ENCODE measurements at places on chromosomes 16 and 17.

DNA sequence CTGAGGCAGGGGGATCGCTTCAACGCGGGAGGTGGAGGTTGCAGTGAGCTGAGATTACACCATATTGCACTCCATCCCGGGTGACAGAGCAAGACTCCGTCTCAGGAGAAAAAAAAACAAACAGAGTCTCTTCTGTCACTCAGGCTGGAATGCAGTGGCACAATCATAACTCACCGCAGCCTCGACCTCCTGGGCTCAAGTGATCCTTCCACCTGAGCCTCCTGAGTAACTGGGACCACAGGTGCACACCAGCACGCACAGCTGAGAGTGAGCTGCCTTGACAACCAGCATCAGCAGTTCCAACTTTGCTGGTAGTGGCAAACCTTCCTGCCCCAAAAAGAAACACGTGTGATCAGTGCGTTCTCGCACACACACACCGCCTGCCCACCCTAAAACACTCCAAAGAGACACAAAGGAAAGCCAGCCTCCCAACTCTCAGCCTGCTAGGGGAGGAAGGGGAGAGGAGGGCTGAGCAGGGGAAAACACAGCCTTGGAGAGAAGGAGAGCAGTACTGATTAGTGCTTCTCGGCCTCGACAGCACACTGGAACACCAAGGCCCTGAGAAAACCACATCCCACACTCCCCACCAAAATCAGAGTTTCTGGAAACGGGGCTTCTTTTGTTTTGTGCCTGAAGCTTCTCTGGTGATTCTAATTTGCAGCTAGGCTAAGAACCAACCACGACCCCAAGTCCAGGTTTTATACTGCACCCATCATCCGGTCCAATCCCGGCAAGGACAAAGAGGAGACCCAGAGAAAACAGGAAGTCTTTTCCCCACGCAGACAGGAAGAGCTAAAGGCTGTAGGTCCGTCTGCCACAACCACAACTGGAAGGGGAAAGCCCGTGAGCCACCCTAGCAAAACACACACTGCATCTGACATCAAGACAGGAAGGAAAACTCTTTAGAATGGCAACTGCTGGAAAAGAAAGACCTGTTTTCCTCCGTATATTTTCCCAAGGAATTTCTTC, 28.8 kb downstream of the ZCCHC14 start:
- no peak for DNase-seq

- no peak for DNase-seq
Observed at GRCh38 chr17:76166168-76166567, 25.1 kb upstream of the FOXJ1 start.

DNA sequence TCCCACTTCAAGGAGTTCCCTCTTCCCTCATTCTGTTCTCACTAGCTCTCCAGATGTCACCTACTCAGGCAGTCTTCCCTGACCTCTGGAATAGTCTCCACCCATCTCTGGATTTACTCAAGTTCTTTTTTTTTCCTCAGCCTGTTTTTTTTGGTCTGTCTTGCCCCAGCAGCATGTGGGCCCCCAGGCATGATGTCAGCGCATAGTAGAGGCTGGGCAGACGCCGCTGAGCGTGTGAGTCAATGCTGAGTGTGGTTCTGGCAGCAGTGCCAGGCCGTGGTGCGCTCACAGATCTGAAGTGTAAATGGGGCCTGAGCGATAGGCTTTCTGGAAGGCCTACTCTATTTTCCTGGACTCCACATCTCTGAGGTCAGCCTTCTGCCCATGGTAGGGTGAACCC, 2.7 kb upstream of the KCNJ18 start:
- no peak for DNase-seq

DNA sequence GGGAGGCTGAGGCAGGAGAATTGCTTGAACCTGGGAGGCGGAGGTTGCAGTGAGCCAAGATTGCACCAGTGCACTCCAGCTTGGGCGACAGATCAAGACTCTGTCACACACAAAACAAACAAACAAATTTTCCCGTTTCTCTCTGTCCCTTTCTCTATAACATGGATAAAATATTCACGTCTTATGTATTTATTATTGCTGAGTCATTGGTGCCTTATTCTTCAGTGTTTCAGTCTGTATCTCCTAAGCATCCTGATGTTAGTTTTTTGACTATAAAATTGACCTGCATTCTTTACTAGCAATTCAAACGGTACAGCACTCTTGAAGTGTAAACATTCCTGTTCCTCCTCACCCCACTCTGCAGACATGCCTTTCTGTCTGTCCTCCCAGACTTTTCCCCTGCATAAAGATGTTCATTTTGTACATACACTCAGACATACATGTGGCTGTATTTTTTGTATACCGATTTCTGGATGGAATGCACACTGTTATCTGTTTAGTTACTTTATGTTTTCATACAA, 16.4 kb downstream of the DHODH start:
- DNase-seq, result no peak

DNA sequence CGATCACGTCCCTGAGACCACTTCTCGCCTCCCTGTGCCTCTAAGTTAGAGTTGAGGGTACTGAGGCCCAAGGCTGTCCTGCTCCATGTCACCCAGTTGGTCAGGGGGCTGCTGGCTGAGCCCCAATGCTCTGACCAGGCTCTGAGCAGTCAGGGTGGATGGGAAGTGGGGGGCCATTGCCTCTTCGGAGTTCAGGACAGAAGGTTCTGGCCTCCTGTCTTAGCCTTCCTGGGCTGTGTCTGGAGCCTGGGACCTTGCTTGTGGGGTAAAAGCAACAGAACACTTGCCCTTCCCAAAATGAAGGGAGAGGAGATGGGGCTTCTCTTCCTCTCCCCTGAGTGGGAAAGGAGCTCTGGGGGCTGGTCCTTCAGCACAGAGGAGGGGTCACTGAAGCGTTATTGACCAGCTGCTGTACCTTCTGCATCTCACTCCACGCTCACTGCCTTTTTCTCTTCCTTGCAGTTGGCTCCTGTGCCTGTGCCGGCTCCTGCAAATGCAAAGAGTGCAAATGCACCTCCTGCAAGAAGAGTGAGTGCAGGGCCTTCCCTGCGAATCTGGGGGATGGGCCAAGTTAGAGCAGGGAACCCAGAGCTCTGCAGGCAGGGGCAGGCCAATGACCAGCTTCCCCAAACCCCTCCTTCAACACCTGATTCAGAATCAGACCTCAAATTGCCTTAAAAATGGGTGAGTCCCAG, 580 bp downstream of the MT1X start:
- DNase-seq, result no peak

DNA sequence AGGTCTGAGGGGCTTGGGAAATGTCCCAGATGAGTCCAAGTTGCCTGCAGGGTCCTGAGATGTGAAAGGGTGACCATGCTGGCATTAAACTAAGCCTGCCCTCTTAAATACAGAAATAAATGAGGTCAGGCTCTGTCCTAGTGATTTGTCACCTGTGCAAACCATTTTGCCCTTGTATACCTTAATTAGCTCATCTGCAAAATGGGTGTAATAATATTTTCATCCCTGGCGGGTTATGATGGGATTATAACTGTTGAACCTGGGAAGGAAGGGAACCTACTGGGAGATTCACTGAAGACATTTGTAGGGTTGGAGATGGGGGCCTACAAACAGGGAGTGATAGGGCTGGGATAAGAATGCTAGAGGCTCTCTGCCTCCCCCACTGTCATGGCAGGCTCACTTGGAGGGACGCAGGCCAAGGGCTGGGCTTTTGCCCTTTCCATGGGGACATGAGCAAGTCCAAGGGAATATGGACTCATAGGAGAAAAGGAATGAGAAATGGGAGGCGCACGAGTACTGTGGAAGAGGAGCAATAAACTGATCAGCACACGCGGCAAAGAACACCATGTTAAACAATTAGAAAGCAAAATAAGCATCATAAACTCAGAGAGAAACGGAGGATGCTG, 4.4 kb downstream of the NKD1 start:
- DNase-seq, result no peak

- DNase-seq, result no peak
Observed at GRCh38 chr16:26454102-26454501, 612.6 kb upstream of the C16orf82 start.

DNA sequence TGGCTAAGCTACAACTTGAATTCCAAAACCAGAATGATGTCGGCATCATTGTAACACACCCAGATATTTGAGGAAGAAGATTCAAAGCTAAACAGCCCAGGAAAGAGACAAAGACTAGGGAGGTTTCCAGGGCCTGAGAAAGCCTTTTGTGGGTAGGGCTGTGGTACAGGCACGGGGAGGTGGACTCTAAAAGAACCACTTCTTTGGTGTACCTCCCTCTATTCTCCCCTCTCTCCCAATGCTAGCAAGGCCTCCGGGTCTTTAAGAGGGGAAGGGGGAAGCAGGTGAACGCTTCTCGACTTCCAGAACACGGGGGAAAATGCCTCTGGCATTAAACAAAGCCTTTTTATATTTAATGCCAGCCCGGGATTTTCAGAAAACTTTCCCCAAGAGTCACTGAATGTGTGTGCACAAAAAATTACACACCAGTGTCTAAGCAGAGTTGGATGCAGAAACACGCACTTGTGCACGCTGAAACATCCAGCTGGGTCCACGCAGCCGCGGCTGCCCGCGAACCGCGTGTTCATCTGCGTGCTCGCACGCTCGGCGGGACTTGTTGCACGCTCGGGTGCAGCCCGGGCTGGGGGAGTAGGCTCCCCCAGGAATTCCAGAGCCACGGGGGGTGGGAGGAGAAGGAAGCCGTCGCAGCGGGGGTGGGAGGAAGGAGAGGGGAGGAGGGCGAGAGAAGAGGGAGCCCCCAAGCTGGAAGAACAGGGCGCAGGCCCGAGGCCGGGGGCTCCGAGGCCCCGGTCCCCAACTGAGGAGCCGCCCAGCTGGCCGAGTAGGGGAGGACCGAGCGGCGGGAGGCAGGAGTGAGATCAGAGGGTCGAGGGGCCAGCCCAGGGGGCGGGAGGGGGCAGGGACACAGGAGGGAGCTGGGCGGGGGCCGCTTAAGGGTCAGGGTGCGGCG, 20.1 kb upstream of the ZNF423 start:
- DNase-seq, result no peak

GRCh38 chr17:1577182-1577581, 14.6 kb upstream of the PITPNA start:
- DNase-seq, result no peak

DNA sequence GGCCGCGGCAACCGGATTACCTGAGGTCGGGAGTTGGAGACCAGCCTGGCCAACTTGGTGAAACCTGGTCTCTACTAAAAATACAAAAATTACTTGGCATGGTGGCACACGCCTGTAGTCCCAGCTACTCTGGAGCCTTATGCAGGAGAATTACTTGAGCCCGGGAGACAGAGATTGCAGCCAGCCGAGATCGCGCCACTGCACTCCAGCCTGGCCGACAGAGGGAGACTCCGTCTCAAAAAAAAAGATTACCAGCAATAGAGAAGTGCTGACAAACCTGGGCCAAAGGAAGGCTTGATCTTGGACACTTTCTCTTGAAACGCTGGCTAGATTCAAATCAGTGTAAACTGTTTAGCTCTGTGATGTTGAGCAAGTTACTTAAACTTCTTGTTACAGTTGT, 4.3 kb downstream of the MT1H start:
- no peak for DNase-seq

GRCh38 chr16:85582229-85582991, 30.7 kb upstream of the GSE1 start:
- DNase-seq, result no peak

DNA sequence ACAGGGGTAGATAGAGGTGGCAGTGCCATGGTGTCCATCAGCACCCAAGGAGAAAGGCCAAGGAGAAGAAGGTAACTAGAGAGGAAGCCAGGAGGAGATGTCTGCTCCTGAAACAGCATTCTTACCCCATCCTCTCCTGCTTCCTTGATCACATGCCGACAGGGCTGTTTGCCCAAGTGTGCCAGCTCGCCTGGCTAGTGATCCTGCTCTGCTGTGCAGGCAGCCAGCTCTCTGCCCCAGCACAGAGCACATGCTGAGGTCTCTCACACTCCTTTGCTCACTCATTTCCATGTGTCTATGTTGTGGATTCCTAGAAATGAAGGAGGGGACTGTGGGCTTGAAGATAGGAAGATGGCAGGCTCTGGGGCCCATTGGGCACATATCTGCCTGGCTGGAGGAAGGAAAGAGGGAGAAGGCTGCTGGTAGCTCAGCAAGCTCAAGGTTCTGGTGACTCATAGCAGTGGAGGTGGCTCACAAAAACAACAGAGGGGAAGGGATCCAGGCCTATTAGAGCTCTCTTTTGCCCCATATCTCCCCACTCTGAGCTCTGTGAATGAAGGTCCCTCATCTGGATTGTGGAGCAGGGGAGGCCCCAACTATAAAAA, 54.3 kb downstream of the NEUROD2 start:
- no peak for DNase-seq

GRCh38 chr16:85286951-85287814, 174.9 kb upstream of the CIBAR2 start:
- DNase-seq, result no peak

DNA sequence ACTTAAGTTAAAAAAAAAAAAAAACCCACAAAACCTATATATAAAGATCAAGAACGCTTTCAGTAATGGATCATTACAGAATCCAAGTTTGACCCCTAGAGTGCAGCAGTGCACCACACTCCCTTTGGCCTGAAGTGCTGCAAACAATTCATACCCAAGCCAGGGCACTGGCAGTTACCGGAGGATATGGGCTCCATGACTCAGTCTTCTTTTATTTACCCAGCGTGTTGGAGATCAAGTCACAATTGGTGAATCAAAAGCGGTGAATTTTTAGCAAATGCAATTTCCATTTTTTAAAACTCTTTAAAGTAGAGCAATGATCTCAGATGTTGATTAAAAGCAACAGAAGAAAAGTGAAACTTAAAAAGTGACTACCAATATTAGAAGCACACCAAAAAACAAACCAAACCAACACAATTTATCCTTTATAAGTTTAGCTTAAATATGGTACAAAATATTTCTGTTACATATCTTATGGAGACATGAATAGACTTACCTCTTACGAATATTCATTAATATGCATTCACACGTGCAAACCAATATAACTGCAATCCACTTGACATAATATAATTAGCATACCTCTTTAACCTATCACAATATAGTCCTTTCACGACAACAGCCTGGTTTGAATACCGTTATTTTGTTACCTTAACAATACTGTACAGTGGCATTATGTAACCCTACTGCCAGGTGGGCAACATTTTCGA, 46.3 kb downstream of the ZNF652 start:
- peak; percentile 64 for DNase-seq

DNA sequence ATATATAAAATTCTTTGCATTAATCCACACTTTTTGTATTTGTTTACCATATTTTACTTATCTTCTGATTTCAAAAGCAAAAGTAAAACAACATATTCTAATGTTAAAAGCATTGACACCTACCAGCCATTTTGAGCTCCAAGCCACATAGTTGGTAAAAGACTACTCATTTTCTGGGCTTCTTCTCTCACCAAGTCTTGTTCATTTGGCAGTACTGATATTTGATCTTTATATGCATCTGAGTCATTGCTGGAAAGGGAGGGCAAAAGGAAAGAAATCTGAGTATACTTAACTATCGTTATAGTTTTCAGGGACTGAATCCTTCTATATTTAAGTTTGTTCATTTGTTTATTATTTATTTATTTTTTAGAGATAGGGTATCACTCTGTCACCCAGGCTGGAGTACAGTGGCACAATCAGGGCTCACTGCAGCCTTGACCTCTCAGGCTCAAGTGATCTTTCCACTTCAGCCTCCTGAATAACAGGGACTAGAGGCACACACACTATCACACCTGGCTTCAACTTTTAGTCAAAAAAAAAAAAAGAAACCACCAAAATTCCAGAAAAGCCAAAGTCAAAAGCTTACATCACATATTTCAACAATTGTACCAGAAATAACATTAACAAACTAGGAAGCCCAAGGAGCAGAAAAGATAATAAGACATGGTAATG, 121.0 kb upstream of the TOB1 start:
- no peak for DNase-seq
